Suprapubic skin (tissue), 4 donors: ENCODE measurements at places on chromosomes 13 and 19. TPM values are rescaled to one million over a fixed set of nuclear protein-coding genes. Genes with fewer than 3 reads are reported as not detected.

- H3K4me3 ChIP-seq: no peak overlapping the region
- no peak for DNase-seq
- no peaks in the 10 kb centered on the region for H3K36me3 ChIP-seq
- no peak overlapping the region for H3K27ac ChIP-seq
Measured at GRCh38 chr19:17846146-17846545, 1.6 kb downstream of the JAK3 start.

- no peaks in the 10 kb centered on the region for H3K4me1 ChIP-seq
- no peak overlapping the region for H3K4me3 ChIP-seq
- no peak overlapping the region for H3K27ac ChIP-seq
- no peak for DNase-seq
- H3K36me3 ChIP-seq: no peaks in the 10 kb centered on the region
Measured at GRCh38 chr13:71254384-71254783, 612.6 kb downstream of the DACH1 start.

DNA sequence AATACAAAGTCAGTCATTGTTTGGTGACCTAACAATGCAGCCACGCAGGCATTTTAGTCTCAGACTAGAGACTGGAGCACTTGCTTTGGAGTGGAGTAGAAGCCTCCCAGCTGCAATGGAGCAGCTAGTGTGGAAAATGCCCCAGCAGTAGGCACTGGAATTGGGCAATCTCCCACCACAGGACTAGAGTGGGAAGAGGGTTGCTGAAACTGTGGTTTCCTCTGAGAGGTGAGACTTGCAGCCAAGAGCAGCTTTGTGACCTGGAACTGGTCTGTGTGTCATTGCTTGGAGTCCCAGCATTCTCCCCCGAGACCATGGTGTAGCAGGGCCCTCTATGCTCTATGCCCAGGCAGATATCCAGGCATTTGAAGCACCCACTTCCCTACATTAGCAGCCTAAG lies 556.3 kb downstream of the UQCRFS1 start:
- H3K4me3 ChIP-seq: no peak overlapping the region
- DNase-seq: no peak
- H3K4me1 ChIP-seq: no peaks in the 10 kb centered on the region
- H3K36me3 ChIP-seq: no peaks in the 10 kb centered on the region
- no peaks in the 10 kb centered on the region for H3K27me3 ChIP-seq
- H3K27ac ChIP-seq: no peak overlapping the region

DNA sequence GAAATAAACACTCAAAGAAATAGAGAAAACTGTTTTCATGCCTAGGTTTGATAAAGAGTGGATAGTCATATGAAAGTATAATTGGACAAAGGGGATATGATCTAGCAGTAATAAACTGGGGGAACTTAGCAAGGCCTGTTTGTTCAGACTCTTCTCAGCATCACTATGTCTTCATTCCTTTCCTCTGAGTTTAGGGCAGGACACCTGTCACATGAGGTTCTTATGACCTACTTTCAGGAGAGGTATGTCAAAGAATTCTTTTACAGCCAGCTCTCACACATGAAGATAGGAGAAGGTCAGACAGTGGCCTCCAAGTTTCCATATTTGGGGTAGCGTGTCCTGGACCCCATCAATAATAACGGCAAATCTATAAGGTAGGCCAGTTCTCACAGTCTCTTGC lies 11.4 kb upstream of the RFXAP start:
- peaks cover 3% of the 10 kb centered on the region for H3K27me3 ChIP-seq
- no peaks in the 10 kb centered on the region for H3K36me3 ChIP-seq
- no peak overlapping the region for H3K4me3 ChIP-seq
- DNase-seq: no peak
- H3K27ac ChIP-seq: no peak overlapping the region

DNA sequence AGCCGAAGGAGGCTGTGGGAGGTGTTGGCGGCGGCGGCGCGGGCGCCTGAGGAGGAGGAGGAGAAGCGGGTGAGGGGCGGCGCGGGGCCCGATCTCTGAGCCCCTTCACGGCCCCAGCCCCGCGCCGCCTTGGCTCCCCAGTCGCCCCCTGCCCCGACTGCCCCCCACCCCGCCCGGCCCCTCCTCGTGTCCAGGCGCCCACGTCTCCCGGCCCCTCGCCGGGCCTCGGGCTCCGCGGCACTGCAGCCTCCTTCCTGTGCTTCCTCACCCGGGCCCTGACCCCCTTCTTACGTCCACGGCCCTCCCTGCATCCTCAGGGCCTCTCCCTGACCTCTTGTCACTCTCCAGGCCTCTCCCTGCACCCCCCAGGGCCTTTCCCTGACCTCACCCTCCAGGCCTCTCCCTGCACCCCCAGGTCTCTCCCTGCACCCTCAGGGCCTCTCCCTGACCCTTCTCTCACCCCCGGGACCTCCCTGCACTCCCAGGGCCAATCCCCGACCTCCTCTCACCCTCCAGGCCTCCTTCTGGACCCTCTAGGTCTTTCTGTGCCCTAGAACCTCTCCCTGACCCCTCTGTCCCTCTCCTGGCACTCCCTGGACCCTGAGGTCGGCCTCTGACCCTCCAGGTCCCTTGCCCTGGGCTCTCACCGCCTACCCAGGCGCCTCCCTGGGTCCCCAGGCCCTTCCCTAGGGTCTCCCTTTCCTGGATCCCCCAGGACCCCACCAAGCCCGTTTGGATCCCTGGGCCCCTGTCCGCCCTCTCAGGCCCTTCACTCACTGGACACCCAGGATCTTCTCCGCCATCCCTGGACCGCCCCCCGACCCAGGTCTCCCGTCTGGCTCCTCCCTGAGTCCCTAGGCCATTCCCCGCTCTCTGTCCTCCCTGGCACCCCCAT lies 460 bp downstream of the KMT5C start:
- peaks cover 30% of the 10 kb centered on the region for H3K4me1 ChIP-seq
- peaks cover 22% of the 10 kb centered on the region for H3K36me3 ChIP-seq
- H3K27ac ChIP-seq: peak overlapping the region; percentile 94
- peak overlapping the region; percentile 89 for H3K4me3 ChIP-seq

DNA sequence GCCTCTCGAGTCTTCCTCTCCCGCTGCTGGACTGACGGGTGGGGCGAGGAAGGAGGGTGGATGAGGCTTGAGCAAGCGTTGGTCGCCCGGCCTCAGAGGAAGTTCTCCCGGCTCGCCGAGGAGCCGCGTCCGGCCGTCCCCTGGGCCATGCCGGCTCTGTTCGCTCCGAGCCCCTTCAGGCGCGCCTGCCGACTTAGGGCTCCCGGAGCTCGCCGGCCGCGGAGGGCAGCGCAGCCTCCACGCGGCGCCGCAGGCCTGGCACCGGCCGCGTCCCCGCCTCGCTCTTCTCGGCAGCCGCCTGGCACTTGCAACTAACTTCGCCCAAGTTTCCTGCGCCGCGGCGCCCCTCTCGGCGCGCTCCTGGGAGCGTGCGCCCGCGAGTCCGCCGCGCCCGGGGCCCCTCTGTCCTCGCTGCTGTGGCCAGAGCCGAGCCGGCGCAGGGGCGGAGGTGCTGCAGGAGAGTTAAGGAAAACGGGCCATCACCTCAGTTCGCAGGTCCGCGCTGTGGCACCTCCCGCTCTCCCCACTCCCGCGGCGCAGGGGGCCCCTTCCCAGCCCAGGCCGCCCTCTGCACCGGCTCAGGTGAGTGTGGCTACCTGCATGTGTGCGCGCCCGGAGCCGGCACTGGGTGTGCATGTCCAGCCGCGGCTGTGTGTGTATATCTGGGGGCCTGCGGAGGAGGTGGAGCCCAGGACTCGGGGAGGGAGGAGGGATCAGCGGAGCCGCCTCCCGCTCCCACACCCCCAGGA lies 641 bp upstream of the SOX21 start:
- H3K4me3 ChIP-seq: peak overlapping the region; percentile 56
- DNase-seq: no peak
- peaks cover 74% of the 10 kb centered on the region for H3K27me3 ChIP-seq
- H3K36me3 ChIP-seq: no peaks in the 10 kb centered on the region

DNA sequence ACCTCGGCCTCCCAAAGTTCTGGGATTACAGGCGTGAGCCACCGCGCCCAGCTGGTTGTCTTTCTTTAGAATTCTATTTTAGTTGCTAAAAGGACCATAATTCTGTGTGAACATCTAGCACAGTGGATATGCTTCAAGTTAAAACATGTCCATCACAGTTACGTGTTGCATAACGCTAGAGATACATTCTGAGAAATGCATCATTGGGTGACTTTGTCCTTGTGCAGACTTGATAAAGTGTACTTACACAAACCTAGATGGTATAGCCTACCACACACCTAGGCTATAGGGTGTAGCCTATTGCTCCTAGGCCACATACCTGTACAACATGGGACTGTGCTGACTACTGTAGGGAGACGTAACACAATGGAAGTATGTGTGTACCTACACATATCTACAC lies 35.4 kb downstream of the DOCK9 start:
- no peak overlapping the region for H3K4me3 ChIP-seq
- H3K27ac ChIP-seq: no peak overlapping the region
- H3K4me1 ChIP-seq: peaks cover 59% of the 10 kb centered on the region

- H3K4me3 ChIP-seq: peak overlapping the region; percentile 86
- peaks cover 43% of the 10 kb centered on the region for H3K36me3 ChIP-seq
- peak; percentile 94 for DNase-seq
- H3K4me1 ChIP-seq: peaks cover 29% of the 10 kb centered on the region
- H3K27ac ChIP-seq: peak overlapping the region; percentile 97
Measured at GRCh38 chr19:36141039-36141927, 1.4 kb downstream of the CAPNS1 start.

- H3K36me3 ChIP-seq: no peaks in the 10 kb centered on the region
- DNase-seq: no peak
- no peak overlapping the region for H3K27ac ChIP-seq
- H3K4me3 ChIP-seq: no peak overlapping the region
- H3K27me3 ChIP-seq: no peaks in the 10 kb centered on the region
Measured at GRCh38 chr19:29044037-29044436, 168.9 kb downstream of the UQCRFS1 start.

DNA sequence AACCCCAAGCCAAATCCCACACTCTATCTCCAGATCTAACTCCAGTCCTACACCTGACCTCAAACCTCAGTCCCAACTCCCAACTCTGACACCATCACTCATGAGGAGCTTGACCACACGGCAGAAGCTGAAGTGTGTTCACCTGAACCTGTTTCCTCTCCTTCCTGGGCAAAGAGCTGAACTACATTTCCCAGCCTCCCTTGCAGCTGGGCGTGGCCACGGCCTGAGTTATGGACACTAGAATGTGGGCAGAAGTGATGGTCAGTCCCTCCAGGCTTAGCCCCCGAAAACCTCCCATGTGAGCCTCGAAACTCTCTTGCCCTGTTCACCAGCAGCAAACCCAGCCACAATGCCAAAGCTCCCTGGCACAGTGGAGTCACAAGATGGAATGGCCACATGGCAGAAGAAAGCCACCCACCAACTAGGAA lies 19.5 kb upstream of the MEIS3 start:
- no peak overlapping the region for H3K4me3 ChIP-seq
- DNase-seq: no peak
- H3K27ac ChIP-seq: no peak overlapping the region
- H3K27me3 ChIP-seq: peaks cover 64% of the 10 kb centered on the region
- H3K4me1 ChIP-seq: no peaks in the 10 kb centered on the region

GRCh38 chr13:95552539-95553441 lies at the start of gene CLDN10:
CLDN10 (plus strand) TSS chr13:95552720; CDS start chr13:95552754, 34 bp downstream.
- peak within 1 kb of the TSS; percentile 62 for H3K27ac ChIP-seq
- no peak for DNase-seq
- H3K36me3 ChIP-seq: no peaks in the 10 kb centered on the region
- peaks cover 55% of the 10 kb centered on the region for H3K27me3 ChIP-seq

DNA sequence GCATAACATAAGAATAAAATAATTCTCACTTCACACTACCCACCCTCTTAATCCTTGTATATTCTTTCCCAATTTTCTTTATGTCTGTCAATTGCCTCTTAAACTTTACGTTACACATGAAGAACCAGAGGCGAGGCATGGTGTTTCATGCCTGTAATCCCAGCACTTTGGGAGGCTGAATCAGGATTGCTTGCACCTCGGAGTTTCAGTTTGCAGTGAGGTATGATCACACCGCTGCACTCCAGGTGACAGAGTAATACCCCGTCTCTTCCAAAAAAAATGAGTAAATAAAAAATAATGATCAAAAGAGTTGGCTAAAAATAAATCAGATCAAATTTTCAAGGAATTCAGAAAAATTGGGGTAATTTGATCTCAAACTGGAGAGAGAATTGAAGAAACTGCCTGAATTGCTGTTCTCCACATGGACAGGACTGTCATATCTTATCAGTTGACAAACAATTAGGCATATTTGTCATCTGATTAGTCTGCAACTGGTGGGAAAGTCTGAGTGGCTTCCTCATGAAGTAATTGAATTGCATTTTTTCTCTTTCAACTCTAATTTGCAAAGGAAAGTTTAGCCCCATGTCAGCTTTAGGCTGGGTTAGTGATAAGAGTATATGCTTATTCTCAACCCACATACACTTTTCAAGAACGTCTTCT lies 302.9 kb downstream of the ITGBL1 start:
- no peak for DNase-seq
- H3K27me3 ChIP-seq: no peaks in the 10 kb centered on the region
- no peaks in the 10 kb centered on the region for H3K4me1 ChIP-seq
- H3K4me3 ChIP-seq: no peak overlapping the region
- no peaks in the 10 kb centered on the region for H3K36me3 ChIP-seq

DNA sequence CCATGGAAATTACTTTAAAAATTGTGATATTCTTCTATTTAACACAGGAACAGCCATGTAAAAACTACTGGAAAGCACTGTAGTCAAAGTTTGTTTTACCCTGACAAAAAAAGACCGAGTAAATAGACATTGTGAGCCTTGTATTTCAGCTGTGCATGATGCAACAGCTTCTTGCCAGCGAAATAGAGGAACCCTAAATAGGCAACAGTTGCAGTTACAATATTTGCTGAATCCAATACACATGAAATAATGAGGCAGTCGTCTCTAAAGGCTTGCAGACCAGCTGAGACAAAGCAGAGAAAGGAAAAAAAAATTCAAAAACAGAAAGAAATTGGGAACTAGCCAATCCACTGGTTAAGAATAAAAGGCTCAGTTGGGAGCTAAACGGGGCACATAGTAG lies 1001.1 kb downstream of the OLFM4 start:
- H3K27me3 ChIP-seq: no peaks in the 10 kb centered on the region
- no peak overlapping the region for H3K27ac ChIP-seq
- H3K4me1 ChIP-seq: no peaks in the 10 kb centered on the region
- H3K36me3 ChIP-seq: no peaks in the 10 kb centered on the region
- no peak for DNase-seq

SIGLEC5 gene
- total RNA-seq: not detected

SRRM5 gene
- total RNA-seq: not detected

TMEM150B gene
- not detected for total RNA-seq

LRP3 gene
- total RNA-seq: 17.1 TPM

DLEU7 gene
- not detected for total RNA-seq

ZNF329 gene
- total RNA-seq: 10.0 TPM

ZNF181 gene
- 10.7 TPM for total RNA-seq
